ENCODE measurements at places on chromosomes 2 and 18.
A peak's percentile ranks its signal among the peaks of the same experiment; 100 is the strongest.

DNA sequence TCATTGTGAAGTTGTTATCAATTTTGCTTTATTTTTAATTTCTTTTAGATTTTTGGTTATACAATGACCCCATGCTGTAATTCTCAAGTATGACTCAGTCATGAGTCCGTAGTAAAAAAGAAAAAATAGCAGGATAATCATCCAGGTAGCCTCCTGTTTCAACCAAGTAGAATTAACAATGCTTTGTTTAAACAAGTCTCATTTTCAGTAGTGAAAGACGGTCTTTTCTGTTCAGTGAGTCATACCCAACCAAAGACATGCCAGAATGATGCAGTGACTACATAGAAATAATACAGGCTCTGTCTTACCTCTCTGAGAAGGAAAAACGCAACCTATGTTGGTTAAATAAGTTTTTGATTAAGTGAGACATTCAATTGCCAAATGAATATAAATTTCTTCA is 67.8 kb upstream of the DSC1 start:
- DNase-seq, result no peak

GRCh38 chr2:44075541-44075940 is 79.8 kb upstream of the LRPPRC start:
- DNase-seq, result no peak

DNA sequence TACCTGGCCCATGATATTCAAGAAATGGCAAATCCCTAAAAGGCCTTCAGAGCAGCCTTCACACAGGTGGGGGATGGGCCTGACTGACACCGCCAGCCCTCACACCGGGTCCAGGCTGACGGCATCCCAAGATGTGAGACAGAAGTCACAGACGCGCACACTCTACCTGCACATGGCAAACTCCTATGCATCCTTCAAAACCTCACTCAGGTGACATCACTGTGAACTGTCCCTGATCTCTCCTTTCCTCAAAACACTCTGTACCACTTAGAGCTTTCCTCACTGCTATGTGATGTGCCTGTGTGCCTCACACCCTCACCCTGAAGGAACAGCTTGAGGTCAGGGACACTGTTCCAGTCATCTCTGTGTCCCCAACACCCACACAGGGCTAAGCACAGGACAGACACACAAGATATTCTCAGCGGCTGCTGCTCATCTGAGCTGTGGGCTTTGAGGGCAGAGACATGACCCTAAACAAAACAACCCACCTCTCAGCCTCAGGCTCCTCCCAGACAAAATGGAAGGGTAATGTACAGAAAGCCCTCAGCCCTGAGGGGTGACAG is 27.5 kb downstream of the BIN1 start:
- no peak for DNase-seq

DNA sequence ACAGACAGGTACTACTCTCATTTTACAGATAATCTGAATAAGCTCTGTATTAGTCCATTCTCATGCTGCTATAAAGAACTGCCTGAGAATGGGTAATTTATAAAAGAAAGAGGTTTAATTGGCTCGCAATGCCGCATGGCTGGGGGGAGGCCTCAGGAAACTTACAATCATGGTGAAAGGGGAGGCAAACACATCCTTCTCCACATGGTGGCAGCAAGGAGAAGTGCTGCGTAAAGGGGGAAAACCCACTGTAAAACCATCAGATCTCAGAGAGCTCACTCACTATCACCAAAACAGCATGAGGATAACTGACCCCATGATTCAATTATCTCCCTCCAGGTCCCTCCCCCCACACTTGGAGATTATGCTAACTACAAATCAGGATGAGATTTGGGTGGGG is 254.4 kb downstream of the KCNE4 start:
- peak; percentile 17 for DNase-seq

GRCh38 chr18:70418546-70419311 is 129.9 kb downstream of the SOCS6 start:
- no peak for DNase-seq

- no peak for DNase-seq
Observed at GRCh38 chr2:3301001-3301400, 76.6 kb downstream of the EIPR1 start.

- DNase-seq, result no peak
Observed at GRCh38 chr2:26481706-26482105, 3.8 kb upstream of the OTOF start.

DNA sequence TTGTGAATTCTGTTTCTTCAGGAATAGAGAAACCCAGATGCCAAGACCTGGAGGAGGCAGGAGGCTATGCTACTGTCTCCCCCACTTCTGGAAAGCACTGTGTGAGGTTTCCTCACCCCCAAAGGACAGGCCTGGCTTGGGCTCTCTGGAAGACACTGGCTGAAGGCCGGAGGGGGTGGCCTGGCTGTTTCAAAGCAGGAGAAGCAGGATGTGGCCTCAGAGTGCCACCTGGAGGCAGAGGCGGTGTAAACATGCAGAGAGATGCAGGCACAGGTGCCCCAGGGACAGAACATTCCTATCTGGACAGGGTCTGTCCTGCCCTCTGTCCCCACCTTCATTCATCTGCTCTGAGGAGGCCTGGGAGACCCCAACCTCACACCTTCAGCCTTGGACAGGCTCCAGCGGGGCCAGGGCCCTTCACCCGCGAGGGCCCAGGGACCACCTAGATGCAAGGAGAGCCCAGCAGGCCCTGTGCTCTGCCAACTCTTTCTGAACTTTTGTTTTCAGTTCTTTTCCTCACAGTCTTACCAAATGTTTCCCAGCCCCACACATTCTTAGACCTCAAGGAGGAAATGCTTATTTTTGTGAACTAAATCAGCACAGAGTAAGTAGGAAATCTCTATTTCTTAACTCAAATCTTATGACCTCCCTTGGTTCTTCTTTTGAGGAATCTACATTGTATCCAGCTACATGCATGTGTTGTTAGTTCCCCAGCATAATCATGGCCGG is 79.2 kb downstream of the LONRF2 start:
- no peak for DNase-seq

GRCh38 chr2:20480913-20481312 is 34.0 kb downstream of the RHOB start:
- DNase-seq, result no peak

- DNase-seq, result no peak
Observed at GRCh38 chr2:173051463-173052215, 24.0 kb upstream of the MAP3K20 start.

DNA sequence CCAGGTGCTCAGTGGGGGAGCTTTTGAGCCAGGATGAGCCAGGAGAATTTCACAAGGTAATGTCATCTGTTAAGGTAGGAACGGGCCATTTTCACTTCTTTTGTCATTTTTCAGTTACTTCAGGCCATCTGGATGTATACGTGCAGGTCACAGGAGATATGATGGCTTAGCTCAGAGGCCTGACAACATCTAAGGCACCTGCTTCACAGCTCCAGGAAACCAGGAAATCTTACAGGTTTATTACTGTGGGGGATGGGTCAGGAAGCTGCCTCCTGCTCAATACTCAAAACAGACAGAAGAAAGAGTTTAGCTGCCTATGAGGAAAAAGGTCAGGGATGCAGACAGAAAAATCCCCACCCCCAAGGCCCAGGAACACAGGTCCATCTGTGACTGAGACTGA is 364.3 kb upstream of the LRP1B start:
- DNase-seq, result no peak

DNA sequence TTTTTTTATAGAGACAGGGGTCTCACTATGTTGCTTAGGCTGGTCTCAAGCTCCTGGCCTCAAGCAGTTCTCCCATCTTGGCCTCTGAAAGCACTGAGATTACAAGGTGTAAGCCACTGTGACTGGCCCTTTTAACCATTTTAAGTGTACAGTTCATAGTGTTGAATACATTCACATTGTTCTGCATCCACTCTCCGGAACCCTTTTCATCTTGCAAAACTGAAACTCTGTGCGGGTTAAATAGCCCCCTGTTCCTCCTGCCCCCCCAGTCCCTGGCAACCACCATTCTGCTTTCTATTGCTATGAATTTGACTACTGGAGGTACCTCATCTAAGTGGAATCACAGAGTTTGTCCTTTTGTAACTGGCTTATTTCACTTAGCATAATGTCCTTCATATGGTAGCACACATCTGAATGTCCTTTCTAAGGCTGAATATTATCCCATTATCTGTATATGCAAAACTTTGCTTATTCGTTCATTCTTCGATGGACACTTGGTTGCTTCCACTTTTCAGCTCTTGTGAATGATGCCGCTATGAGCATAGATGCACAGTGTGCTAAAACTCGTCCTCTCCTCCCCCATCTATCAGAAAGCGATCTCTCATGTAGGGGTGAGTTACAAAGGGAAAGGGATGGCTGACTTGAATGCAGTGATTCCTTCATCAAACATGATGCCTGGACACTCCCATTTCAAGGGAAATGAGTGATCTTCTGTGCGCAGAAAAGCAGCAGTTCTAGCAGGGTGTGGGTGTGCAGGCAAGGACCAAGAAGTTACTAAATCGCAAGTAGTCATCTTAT is 30.2 kb downstream of the CABLES1 start:
- no peak for DNase-seq
